Naive B cell (primary cell): ENCODE measurements at places on chromosomes 1 and 21.

- DNase-seq, result no peak
These were observed 17.7 kb upstream of the STX12 start for GRCh38 chr1:27755286-27755685.

DNA sequence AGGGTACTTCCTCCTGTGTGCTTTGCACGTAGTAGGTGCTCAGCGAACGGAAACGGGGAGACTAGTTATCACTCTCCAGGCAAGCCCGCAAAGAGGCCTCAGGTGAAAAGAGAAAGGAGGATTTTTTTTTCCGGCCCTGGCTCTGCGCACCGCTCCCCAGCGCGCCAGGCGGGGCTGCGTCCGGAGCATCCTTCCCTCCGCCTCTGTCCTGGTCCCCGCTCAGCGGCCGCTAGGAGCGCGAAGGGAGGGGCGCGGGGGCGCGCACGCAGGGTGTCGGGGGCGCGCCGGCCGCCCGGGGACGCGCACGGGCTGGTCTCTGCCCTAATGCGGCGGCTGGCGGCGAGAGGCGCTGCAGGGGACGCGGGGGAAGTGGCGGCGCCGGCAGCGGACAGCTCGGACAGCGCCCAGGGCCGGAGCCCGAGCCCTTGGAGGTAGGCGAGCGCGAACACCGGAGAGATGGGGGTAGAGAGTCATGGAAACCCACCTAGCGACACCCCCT lies 42.3 kb upstream of the NFASC start:
- DNase-seq, result peak; percentile 22

GRCh38 chr21:36591326-36591970 lies 107.5 kb upstream of the SIM2 start:
- no peak for DNase-seq

DNA sequence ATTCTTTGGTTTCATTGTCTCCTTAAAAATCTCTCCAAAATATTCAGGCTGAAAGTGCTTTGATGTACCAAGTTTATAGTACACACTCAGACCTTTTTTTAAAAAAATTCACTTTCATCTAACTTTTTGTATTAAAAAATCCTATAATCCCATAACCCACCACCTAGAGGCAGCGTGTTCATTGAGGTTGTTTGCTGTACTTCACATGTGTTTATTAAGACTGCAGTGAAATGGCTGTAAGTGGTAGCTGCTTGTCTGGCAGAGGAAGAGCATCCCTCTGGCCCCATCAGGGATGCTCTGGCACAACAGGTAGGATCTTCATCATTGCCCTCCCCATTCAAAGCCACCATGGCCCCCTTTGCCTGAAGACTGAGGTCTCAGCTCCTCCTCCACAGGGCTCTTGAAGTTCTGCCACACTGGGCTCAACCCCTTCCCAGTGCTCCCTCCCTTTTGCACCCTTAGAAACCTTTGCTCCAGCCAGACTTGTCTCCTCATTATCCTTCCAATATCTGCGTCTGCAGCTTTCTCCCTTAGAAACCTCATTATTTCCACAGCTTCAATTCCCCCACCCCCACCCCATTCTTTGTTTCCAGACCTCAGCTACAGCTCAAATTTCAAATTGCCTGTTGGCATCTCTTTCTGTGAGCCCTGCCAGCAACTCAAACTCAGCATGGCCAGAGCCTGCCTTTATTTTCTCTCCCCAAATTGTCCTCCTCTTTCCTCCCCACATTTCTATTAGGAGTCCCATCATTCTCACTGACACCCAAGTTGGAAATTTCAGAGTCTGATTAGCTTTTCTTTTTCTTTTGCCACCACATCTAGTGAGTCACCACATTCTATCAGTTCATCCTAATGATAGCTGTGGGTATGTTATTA lies 369.6 kb upstream of the USP24 start:
- no peak for DNase-seq

DNA sequence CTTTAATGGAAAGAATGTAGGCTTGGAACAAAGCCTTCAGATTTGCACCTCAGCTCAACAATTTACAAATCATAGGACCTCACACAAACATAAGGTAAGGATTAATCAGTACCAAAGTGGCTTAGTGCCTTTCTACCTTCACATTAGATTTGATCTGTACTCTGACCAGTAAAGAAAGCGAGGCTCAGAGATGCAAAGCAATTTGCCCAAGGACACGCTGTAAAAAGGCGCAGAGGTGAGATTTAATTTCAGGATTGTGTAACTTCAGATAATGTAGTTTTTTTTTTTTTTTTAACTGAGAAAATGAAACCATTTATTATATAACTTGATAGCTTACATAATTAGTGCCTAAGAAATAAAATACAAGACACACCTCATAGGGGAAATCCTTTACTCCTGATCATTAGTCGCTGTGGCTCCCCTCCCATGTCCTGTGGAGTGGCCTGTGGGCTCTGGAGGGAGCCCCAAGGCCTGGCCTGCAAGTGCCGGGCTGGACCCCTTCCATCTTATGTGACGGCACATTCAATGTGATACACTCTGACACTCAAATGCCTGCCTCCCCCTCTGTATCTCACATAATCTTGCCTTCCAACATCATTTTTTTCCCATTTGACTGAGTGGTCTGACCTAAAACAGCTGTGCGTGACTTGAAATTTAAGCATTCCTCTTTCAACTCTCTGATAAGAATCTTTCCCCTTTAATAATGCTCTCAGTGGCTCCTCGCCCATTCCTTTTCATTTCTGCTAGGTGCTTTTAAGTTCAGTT lies 426.5 kb upstream of the DAB1 start:
- no peak for DNase-seq

GRCh38 chr1:213452501-213452900 lies 401.5 kb downstream of the RPS6KC1 start:
- DNase-seq, result no peak

DNA sequence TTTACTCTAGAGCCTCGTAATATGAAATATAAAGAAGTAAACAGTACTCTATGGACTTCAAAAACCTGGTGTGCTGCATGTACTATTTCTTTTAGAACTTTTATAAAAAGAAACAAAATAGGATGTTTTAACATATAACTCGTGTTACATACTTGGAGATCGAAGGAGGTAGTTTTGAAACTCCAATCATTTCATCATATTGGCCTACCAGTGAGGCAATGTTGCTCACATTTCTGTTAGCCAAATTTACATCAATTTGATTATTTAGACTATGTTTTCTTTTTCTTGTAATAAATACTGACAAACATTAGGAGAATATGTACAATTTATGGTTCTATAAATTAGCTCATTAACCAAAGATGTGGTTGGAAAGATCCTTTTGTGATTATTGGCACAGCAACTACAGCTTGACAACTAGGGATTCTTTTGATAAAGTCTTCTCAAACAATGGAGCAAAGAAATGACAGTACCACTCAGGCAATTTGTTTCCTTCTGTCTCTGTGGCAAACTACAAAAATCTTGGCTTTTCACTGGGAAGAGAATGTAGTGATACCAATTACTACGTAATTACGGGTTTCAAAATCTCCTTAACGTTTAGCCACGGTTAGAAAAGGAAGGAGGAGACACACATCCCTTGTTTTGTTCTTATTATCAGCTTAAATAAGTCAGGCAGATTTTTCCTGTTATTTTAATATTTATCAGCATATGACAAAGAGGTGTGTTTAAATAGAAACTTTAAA lies 266.6 kb upstream of the SGIP1 start:
- DNase-seq, result no peak

DNA sequence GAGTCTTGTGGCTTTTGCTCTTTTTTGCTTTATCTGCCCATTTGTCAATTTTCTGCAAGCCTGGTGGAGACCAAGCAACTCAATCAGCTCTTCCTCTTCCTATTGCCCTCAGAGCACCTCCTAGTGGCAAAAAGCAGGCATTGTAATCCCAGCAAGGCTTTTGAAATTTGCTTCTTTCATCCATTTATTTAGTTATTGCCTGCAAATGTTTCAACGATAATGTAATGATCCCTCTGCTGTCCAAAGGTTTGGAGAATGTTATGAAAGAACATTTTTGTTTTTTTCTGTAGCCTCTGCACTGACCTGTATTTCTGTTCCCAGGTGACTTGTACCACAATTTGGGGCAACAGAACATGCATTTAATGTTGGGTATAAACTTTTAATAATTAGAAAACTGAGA lies 127.8 kb downstream of the GABPA start:
- peak; percentile 10 for DNase-seq

DNA sequence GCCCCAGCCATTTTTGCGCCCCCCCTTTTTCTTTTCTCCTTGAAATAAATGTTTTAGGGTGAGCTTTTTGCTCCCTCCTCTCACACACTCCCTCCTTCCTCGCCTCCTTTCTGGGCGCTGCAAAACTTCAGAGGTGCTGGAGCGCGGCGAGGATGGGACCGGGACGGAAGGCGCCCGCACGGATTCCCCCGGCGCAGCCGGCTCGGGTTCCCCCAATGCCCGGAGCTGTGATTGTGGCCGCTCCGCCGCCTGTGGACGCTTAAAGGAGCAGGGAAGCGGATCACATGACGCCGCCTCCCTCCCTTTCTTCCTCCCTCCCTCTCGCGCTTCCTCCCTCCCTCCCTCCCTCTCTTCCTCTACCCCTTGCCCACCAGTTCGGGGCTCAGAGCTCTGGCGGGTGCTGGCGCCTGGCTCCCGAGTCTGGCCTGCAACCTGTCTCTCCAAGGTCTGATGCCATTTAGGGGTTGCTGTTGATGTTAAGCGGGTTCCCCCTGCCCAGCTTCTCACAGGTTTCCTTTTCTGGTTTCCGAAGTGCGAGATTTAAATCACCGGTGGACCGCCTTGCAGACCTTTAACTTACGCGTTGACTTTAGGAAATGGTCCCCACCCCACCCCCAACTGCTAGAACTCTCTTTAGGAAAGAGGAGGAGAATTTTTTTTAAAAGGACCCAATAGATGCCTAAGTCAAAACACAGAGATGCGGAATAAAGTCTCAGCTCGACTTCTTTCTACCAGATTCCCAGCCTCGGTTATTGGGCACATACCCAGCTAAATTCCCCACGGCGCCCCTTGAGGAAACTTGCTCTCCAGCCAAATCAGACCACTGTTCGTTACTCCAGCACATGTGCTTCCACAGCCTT lies at the start of gene WLS:
Gene WLS (minus strand): TSS at position 235 of the 860 bp plus-strand sequence. CDS start 224 bp downstream, at position 11.
- DNase-seq, result no peak

GRCh38 chr1:51284487-51284954 lies 45.8 kb downstream of the TTC39A start:
- DNase-seq, result no peak

- no peak for DNase-seq
These were observed at the start of gene SHCBP1L for GRCh38 chr1:182952677-182953444. Gene SHCBP1L (minus strand): TSS chr1:182953166. CDS start chr1:182953133, 33 bp downstream.
